Kidney capillary endothelial cell (primary cell): ENCODE measurements at places on chromosomes 12 and 14.

GRCh38 chr12:117885211-117885610 lies 83.6 kb downstream of the KSR2 start:
- no peak for DNase-seq

DNA sequence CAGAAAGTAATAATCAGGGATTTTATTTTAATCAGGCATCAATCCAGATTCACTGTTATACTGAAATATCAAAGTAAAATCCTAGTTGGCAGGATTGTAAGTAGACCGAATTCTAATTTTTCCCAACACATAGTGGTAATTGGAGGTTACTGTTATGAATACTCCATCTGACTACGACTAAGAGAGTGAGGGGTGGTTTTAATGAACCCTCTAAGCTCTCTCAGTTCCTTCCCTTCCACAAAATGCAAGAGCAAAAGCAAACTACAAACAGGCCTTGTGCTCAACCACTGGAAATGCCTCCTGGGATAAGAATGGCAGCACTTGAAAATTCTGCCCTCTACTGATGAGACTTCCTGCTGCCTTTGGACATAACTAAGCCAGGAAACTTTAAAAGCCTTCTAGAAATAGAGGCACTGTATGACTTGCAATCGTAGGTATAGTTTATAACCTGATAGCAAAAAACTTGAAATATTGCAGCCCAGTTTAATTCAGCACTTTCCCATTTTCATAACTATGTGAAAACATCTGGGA lies 184.8 kb downstream of the SLC16A7 start:
- no peak for DNase-seq

DNA sequence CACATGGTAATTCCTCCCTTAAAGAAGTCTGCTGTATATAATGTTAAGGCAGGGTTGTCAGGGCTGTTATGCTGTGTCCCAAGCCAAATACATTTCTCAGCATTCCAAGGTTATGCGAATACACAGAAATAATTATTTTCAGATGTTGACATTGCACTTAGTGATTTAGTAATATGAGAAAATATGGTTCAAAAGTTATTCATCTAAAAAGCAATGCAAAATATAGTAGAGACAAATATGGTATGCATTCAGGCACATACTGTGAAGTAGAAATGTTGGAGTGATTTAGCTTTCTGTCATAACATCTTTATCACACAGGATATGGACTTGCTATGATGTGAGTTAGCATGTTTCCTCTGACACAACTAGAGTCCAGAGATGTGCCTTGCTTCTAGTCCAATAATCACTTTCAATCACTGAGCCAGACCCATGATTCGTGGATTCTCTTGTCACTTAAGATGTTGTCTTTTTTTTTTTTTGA lies 70.0 kb downstream of the PDE3A start:
- DNase-seq: peak; percentile 46

GRCh38 chr12:120677765-120678473 lies 9.0 kb upstream of the MLEC start:
- DNase-seq: peak; percentile 84

- no peak for DNase-seq
These were observed 234.0 kb downstream of the ETNK1 start for GRCh38 chr12:22858849-22859570.

- DNase-seq: no peak
These were observed 17.4 kb upstream of the DEGS2 start for GRCh38 chr14:100176811-100177327.

DNA sequence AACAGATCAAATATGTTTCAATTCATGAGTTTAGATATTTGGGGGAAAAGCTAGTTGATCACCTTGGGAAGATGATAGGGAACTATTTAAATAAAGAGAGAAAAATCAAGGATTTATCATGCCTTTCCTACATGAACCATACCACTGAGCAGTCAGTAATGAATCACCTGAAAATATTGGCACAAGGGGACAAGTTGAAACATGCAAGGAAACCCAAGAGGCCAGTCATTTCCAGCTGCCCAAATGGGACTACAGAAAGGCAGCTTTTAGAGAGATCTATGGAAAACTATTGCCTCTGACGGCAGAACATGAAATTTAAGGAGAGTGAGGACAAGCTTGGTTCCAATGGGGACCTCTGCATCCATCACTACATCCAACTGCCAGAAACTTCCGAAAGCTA lies 14.1 kb upstream of the ETV6 start:
- DNase-seq: no peak

DNA sequence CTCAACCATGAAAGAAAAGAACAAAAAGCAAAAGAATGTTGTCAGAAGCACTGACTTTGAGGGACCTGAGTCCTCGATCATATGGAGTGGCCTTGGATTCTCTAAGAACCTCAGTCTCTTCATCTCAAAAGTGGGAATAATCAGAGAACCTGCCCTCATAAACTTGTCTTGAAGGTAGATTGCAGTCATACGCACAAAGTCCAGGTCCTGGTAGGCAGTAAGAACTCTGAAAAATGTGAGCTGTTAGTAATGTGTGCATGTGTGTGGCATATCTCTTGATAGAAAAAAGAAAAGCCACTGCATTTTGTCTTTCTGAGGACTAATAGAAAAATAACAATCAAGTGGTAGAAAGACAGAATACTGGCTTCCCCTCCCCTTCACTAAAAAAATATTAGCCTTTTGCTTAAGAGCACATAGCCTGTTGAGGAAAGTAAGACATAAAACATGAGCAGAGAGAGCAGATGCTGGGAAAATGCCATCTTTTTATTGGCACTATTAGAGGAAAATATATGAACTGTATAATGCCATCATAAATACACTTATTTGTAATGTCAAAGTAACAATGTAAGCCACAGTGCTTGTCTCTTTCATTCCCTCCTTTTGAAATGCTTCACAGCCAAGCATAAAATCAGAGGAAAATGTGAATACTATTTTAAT lies 205.1 kb upstream of the TBX3 start:
- DNase-seq: no peak

DNA sequence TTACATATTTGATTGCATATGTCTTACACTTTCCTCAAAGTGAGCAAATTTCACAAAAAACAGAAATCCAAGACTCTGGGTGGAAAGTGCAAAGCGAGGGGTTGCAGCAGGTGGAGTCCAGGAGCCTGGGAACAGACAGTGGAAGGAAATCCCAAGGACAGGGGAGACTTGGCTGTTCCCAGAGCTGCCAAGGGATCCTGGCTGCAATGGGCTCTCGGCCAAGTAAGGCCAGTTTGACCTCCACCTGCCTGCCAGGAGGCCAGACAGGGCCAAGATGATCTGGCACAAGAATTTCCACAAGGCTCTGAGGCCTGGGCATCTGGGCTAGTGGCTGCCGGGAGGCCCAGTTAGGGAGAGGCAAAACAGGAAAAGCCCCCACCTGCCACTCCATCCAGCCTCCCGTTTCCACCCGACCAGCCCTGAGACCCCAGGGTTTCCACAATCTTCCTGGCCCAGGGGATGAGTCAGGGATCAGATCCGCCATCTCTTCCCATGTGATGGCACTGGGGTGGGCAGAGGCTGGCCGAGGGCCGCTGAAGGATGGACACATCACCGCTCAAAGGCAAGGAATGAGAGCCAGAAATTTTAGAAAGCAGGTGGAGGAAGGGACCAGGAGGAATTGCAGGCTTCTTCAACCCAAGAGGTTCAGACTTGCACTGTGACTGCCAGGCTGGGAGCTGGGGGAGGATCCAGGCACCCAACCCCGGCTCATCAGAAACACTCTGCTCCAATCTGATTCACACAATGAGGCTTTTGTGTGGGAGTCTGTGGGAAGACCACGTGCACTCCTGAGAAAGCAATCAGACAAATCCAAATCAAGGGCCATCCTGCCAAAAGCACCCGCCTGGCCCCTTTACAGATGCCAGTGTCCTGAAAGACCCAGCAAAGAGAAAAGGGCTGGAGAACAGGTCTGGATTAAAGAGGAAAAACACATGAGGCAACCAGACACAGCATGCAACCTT lies 16.3 kb downstream of the SCARB1 start:
- DNase-seq: no peak

GRCh38 chr12:119683816-119684215 lies 15.9 kb downstream of the PRKAB1 start:
- no peak for DNase-seq

- DNase-seq: no peak
These were observed 66.6 kb upstream of the FAR2 start for GRCh38 chr12:29082522-29082921.

GRCh38 chr12:41064411-41064810 lies 123.7 kb upstream of the PDZRN4 start:
- no peak for DNase-seq
